NCI-H510A treated with DMSO at 0.1 percent for 48 hours (cell line): ENCODE measurements at places on chromosomes 11 and 22.

DNA sequence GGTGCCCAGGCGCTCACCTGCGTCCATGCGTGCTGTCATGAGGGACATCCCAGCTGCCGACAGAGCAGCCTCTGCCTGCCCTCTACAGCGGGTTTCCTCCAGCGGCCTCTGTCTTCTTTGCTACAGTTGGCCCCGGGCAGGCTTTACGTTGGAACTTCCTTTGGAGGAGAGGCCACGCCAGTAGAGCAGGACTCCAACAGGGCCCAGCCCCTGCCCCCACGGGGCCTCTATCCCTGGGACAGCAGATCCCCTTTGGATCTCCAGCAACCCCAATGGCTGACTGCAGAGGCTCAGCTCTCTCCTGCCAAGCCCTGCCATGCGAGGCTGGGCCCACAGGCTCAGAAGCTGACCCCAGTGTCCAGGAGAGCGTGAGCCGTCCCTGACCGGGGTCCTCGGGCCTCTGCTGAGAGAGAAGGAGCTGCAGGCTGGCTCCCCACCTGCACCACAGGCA, 12.1 kb downstream of the TRPM5 start:
- no peak for DNase-seq

DNA sequence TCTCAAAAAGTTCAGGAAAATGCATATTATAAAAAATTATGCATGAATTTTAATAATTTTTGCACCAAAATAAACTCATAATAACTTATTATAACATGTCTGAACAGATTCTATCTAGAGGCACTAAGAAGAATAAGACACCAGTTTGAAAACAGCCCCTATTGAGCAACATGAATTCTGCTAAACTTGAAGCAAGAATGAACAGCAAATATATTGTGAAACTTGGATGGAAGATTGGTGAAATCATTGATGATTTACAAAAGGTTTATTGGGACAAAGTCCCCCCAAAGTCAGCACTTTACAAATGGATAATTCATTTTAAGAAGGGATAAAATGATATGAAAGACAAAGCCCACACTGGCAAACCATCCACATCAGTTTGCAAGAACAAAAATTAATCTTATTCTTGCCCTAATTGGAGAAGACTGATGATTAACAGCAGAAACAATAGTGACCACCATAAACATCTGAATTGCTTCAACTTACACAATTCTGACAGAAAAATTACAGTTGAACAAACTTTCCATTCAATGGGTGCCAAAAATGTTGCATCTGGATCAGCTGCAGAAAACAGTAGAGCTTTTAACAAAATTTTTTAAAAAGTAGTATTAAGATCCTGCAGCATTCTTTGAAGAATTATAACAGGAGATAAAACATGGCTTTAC, 257.5 kb upstream of the FAT3 start:
- no peak for DNase-seq

DNA sequence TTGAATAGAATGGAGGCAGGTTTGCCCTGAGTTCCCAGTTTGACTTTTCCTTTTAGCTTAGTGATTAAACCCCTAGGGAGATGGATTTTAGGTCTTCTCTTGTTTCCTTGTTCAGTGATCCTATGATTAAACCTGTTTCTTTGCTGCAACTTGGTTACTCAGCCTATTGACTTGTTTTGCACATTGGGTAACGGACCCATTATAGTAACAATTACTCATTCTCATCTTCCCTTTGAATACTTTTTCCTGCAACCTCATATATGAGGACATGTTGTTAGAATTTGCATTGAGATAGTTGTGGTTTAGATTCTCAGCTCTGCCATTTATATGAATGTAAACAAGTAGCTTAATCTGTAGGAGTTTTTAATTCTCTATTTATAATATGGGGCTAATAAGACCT, 489.2 kb upstream of the CNTN5 start:
- DNase-seq, result no peak

GRCh38 chr11:119298726-119299125, 18.2 kb downstream of the MCAM start:
- DNase-seq, result no peak

GRCh38 chr11:116984589-116984988, 113.6 kb downstream of the SIK3 start:
- DNase-seq, result no peak

- DNase-seq, result no peak
Observed at GRCh38 chr11:12689029-12689755, 15.0 kb downstream of the TEAD1 start.

- no peak for DNase-seq
Observed at GRCh38 chr11:116504541-116505297, 268.1 kb downstream of the BUD13 start.

DNA sequence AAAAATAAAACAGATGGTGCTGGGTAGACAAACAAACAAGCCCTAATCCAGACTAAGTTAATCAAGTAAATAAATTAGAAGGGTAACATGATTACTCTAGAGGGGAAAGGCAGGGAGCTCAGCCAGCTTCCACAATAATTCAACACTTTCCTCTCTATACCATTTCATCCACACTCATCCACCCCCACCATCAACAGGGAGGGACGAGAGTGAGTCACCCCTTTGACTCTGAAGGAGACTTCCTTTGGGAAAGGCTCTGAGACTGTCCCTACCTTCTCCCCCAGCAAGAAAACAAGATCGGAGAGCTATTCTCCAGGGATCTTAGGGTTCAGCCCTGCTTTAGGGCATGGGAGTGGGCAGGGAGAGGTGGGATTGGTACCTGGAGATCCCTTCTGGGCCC, 33.1 kb downstream of the TRIM66 start:
- DNase-seq, result no peak
